ENCODE measurements at places on chromosomes 16 and 17.

DNA sequence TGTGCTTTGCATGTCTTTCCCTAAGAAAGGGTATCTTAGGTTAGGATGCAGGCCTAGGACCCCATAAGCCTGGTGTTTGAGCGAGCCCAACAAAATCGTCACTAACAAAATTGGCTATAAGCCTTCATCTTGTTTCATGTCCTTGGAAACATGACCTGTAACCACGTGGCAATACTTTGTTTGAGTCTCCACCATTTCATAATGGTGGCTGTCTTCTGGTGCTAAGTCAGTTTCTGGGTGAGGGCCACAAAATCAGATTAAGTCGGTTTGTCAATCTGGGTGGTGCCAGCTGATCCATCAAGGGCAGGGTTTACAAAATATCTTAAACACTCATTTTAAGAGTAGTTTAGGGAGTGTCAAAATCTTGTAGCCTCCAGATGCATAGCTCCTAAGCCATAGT is 33.0 kb downstream of the C16orf54 start:
- DNase-seq, result no peak

- no peak for DNase-seq
Observed at GRCh38 chr17:70776441-70776840, 607.1 kb downstream of the KCNJ2 start.

DNA sequence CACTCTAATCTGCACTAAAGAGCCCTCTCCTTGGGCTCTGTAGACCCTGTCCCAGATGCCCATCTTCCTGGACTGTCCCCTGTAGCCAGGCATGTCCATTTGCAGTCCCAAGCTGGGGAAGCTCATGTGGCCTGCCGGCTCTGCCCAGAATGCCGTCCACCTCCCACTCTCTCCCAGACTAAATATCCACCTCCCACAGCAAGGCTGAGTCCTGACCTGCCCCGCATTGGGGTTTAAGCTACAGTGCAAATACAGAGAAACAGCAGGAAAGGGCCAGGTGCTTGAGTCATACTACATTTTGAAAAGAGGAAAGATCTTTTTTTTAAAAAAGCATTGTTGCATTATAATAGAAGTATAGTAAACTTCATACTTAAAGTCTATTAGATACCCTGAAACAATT is 3.0 kb downstream of the ST6GALNAC2 start:
- no peak for DNase-seq

- no peak for DNase-seq
Observed at GRCh38 chr16:68893710-68894705, 50.7 kb downstream of the TANGO6 start.

DNA sequence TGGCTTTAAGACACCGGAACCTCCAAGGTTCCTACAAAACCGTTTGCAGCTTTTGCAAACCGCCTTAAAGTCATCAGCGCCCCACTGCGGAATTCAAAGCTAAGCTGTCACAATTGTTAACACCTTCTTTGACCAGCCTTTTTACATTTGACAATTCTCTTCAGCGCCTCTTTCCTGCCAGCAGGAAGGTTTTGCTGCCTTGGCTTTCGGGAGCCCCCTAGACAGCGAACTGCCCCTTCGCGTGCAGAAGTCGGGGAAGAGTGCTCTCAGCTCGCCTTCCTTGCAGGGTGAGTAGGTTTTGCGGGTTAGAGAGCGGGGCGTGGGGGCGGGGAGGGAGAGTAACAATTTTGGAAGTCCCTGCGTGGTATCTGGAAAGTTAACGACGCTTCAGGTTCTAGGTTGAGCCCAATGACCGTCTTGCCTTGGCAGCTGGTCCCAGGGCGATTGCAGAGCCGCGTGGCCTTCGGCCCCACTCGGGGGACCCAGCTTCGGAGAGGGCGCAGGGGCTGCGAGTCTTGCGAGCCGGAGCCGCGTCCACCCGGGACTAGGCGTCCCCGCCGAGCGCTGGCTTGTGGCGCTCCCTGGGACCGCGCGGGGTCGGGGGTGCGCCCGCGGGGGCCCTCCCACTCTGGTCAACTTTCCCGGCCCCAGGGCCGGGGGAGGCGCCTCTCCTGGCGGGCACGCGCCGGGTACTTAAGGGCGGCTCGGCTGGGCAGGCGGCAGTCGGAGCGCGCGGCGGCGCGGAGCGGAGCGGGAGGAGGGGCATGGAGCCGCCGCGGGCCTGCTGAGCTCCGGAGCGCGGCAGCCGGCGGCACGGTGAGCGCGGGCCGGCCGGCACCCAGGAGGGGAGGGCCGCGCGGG is at the start of gene HAS3:
Gene HAS3, plus strand, starts transcription at position 153 of the 861 bp plus-strand sequence. CDS start 3,743 bp downstream, outside the sequence.
- peak; percentile 15 for DNase-seq

DNA sequence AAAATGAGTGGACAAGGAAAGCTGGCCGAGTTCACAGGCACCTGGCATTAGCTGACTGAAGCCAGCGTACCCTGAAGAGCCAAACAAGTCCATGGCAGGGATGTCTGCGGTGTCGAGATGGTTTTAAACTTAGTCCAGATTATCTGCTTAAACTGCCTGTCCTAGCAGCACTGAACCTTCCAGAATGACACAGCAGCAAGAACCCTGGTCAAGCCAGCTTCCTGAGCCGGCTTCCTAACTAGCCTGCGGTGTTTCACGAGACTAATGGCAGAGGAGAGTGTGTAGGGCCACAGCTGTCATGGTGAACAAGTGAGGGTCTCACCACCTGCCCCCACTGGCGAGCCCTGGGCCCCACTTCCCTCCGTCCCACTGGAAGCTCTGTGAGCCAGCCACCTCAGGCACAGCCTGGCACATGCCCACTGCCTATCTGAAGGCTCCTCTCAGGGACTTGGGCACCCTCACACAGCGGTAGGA is 28.8 kb upstream of the MTSS2 start:
- no peak for DNase-seq

GRCh38 chr17:78966123-78966813 is 13.5 kb downstream of the LGALS3BP start:
- DNase-seq, result no peak

- DNase-seq, result no peak
Observed at GRCh38 chr17:3029213-3029913, 34.0 kb downstream of the OR1D5 start.

DNA sequence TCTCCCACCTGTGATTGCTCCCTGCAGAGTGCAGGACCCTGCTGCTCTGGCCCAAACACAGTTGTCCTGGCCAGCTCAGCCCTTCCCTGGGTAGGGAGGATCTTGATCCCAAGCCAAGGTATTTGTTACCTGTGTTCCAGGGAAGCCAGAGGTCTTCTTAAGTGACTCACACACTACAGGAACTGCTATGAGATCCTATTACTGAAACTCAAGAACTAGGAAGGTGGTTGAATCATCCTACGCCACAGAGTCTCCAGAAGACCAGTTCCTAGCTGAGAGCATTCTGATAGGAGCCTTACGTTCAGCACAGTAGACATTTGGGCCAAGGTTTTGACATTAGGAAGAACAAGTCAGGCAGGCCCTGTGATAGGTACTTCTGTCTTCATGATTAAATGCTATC is 12.0 kb downstream of the CHST6 start:
- DNase-seq, result no peak

- no peak for DNase-seq
Observed at GRCh38 chr17:16443511-16444257, 28.3 kb downstream of the TRPV2 start.

DNA sequence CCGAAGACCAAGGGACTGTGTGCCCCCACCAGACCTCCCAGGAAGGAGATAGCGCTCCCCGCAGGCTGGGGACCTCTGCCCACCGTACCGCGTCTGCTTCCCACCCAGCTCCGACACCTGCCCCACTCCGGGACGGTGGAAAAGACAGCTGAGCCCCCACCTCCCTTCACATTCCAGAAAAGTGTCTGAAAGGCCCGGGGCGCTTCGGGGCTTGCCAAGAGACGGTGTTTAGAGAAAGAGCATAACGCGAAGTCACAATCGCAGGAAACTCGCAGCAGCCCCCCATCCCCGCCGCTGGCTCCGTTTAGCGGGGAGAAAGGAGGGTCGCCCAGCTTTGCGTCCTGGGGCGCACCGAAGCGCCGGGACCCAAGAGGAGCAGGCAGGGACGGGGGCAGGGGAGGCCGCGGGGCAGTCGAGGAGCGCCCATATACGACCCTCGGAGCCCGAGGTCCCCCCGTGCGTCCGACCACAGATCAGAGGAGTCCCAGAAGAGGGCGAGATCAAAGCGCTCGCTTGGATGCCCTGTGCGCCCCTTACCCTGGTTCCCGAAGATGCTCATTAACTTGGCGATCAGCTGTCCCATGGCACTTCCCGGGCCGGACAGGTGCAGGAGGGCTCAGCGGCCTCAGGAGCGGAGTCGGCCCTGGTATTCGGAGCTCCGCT is 652 bp downstream of the ARL5C start:
- DNase-seq, result no peak

DNA sequence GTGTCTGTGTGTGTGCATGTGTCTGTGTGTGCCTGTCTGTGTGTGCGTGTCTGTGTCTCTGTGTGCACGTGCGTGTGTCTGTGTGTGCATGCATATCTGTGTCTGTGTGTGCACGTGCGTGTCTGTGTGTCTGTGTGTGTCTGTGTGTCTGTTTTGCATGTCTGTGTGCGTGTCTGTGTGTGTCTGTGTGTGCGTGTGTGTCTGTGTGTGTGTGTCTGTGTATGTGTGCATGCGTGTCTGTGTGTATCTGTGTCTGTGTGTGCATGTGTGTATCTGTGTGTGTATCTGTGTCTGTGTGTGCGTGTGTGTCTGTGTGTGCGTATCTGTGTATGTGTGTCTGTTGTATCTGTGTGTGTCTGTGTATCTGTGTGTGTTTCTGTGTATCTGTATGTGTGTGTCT is 5.4 kb downstream of the GSG1L2 start:
- no peak for DNase-seq

- no peak for DNase-seq
Observed at GRCh38 chr17:72409405-72410002, 288.7 kb downstream of the SOX9 start.

DNA sequence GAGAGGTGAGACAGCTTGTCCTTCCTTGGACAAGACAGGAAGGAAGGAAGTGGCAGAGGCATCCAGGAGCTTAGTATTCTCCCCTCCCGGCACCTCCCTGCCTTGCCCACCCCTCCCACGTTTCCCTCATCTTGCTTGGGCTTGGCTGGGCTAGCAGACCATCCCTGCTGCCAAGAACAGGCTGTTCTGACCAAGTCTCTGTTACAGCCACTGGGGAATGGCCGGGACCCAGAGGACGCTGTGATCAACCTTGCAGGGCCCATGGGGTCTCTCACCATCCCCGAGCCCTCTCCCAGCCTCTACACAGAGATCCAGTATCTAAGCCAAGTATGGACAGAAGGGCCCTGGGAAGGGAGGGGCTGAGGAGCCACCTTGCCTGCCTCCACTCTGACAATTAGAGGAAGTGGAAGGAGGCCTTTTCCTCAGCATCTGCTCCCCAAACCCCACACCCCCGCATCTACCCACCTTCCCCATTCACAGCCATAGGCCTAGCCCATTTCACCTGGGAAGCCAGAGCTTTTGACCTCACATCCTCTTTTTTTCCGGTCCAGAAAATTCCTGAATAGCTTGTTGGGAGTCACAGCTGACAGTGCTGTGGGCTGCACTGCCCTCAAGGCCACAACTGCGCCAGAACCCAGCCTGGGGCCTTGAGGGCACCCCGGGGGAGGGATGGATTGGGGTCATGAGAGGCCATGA is 14.1 kb downstream of the CD300LG start:
- DNase-seq, result no peak

- DNase-seq, result peak; percentile 25
Observed at GRCh38 chr17:41527063-41528023, 765 bp downstream of the KRT19 start.

- no peak for DNase-seq
Observed at GRCh38 chr16:83494459-83494858, 313.3 kb upstream of the HSBP1 start.

DNA sequence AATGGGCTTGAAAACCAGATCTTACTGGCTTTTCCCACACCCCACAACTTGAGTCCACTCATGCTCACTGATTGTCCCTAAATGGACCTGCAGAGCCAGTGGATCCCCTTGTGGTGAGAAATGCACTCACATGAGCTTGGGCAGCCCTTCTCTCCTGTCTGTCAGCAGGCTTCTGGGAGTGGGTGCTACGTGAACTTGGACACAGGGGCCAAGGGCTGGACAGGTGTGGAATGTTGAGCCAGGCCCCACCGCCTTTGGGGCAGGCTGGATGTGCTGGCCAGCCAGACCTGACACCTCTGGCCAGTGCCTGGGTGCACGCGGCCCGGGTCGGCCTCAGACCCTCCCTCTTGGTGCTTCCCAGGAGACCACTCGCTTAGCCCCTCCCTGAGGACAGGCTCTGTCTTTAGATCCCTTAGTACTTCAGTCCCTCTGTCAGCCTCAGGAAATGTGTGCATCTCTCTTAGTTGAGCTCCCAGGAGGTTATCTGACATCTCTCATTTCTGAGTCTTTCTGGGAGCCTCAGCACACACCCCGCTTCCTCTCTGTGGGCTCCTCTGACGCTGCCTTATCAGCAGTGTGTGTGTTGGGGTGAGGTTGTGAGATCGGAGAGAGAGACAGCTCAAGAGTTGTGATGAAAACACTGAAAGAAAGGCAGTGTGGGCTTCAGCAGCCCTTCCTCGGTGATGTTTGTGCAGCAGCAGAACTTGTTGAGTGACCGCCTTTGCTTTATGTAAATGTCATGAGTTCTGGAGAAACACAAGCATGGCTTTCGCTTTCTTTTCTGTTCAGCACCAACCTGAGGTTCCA is 117.0 kb downstream of the RAB11FIP4 start:
- DNase-seq, result no peak

DNA sequence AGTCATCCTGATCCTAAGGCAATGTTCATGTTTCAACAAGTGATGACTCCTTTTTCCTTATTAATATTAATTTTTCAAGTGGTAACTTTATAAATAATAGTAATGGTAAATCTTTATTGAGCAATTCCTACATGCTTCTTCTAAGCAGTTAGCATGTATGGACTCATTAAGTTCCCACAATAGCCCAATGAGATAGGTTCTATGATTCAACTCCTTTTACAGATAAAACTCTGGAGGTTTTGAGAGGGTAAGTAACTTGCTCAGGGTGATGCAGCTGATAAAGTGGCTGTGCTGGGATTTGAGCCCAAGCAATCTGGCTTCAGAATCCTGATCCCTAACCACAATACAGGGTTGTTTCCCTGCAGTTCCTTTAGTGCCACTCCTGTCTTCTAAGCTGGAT is 25.3 kb downstream of the SLC47A1 start:
- DNase-seq, result no peak

GRCh38 chr17:35890774-35891155 is 10.6 kb upstream of the CCL5 start:
- peak; percentile 43 for DNase-seq

- no peak for DNase-seq
Observed at GRCh38 chr17:58278661-58279015, 2.1 kb downstream of the MPO start.

GRCh38 chr16:68910051-68910450 is 66.7 kb downstream of the TANGO6 start:
- DNase-seq, result peak; percentile 3

GRCh38 chr17:3905017-3905520 is 11.2 kb downstream of the P2RX1 start:
- no peak for DNase-seq
